ENCODE measurements at places on chromosomes 4 and X.

- DNase-seq = no peak
These were observed 47.4 kb upstream of the IL21 start for GRCh38 chr4:122668241-122668640.

GRCh38 chr4:123706973-123707372, 310.4 kb downstream of the SPRY1 start:
- DNase-seq = no peak

- no peak for DNase-seq
These were observed 68.5 kb downstream of the EFNB1 start for GRCh38 chrX:68897118-68897945.

GRCh38 chrX:41796577-41796976, 72.6 kb downstream of the GPR82 start:
- DNase-seq = no peak

GRCh38 chr4:27046851-27047250, 186.2 kb downstream of the STIM2 start:
- DNase-seq = no peak

DNA sequence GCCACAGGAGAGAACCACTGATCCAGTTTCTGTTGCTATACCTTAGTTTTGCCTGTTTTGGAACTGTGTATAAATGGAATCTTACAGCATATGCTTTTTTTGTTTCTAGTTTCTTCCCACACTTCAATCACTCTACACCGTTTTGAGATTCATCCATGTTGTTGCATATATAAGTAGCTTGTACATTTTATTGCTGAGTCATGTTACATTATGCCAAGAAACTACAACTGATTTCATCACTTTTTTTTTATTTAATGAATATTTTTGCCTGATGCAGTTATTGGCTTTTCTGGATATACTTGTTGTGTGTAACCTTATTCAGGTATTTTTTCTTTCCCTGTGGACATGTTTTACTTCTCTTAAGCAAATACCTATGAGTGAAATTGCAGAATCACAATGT, 1135.9 kb downstream of the RAPGEF2 start:
- DNase-seq = no peak

DNA sequence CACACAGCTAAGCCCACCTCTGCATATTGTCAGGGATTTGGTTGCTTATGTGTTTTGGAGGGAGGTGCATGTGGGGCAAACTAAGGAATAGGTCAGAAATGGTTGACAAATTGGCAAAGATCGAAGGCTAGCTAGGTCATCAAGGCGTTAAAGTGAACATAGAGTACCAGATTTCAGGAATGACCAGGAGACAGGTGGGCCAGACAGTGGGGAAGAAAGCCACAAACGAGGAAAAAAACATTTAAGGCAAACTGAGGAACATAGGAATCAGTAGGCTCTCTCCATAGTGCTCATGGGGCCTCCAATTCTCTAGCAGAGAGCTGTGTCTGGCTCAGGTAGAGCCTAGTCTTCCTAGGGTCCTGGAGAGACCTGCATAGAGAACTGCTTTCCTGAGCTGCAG, 57.4 kb downstream of the CNGA2 start:
- no peak for DNase-seq

GRCh38 chr4:103915224-103915869, 195.6 kb upstream of the TACR3 start:
- no peak for DNase-seq

GRCh38 chrX:30065226-30065625, 150.1 kb upstream of the MAGEB2 start:
- DNase-seq = no peak
